ENCODE measurements at places on chromosomes 6 and 20. TPM values are rescaled to one million over a fixed set of nuclear protein-coding genes. Genes with fewer than 3 reads are reported as not detected.

The HTR1E gene
- not detected for total RNA-seq

The ASXL1 gene
- total RNA-seq: 29.3 TPM

The C6orf141 gene
- total RNA-seq: 0.77 TPM

The HLA-DRA gene
- total RNA-seq: 0.17 TPM

The TFAP2D gene
- total RNA-seq: not detected

The FNDC1 gene
- under 0.01 TPM for total RNA-seq

The NTSR1 gene
- under 0.01 TPM for total RNA-seq

The COL9A3 gene
- 0.17 TPM for total RNA-seq

The SLC18B1 gene
- 7.2 TPM for total RNA-seq

The EDN1 gene
- total RNA-seq: 0.26 TPM

The TRERF1 gene
- total RNA-seq: 4.1 TPM

The SLC32A1 gene
- total RNA-seq: not detected

The AGPAT1 gene
- 22.1 TPM for total RNA-seq

The SIRPB1 gene
- 0.17 TPM for total RNA-seq

The SIRPA gene
- total RNA-seq: 25.1 TPM

The OR12D3 gene
- total RNA-seq: not detected

The TUBB2B gene
- 5.1 TPM for total RNA-seq

The ACTL10 gene
- 2.0 TPM for total RNA-seq

The KHDRBS2 gene
- not detected for total RNA-seq

The VSTM2L gene
- 1.5 TPM for total RNA-seq

The ADTRP gene
- 1.3 TPM for total RNA-seq

The TAAR2 gene
- not detected for total RNA-seq

The PACSIN1 gene
- total RNA-seq: not detected

The GINS1 gene
- 3.0 TPM for total RNA-seq

The PRPH2 gene
- total RNA-seq: 5.1 TPM

The ZBTB12 gene
- 13.2 TPM for total RNA-seq

The ZKSCAN8 gene
- 16.2 TPM for total RNA-seq

The TMEM200A gene
- total RNA-seq: 44.2 TPM

The COL11A2 gene
- 0.26 TPM for total RNA-seq

The KCNQ2 gene
- total RNA-seq: not detected

The ASIP gene
- not detected for total RNA-seq

The KIZ gene
- 23.5 TPM for total RNA-seq

The C20orf141 gene
- not detected for total RNA-seq

The FARS2 gene
- 22.6 TPM for total RNA-seq

The THBS2 gene
- total RNA-seq: 269 TPM

The TSPO2 gene
- not detected for total RNA-seq

The ISM1 gene
- 0.26 TPM for total RNA-seq

The SPATA25 gene
- total RNA-seq: 3.6 TPM

The STX7 gene
- 18.0 TPM for total RNA-seq

The BANF2 gene
- not detected for total RNA-seq

The DLK2 gene
- total RNA-seq: under 0.01 TPM

The MAS1 gene
- not detected for total RNA-seq

The MOG gene
- not detected for total RNA-seq

The SPAG4 gene
- total RNA-seq: 8.5 TPM

The MUC21 gene
- not detected for total RNA-seq

The SCRT2 gene
- not detected for total RNA-seq

The FRMD1 gene
- not detected for total RNA-seq

The PBOV1 gene
- total RNA-seq: not detected

The HLA-DRB5 gene
- not detected for total RNA-seq

The NR2E1 gene
- total RNA-seq: not detected

The ELOVL4 gene
- total RNA-seq: 4.6 TPM

The POM121L2 gene
- total RNA-seq: not detected

The EYS gene
- total RNA-seq: not detected

The FAM83C gene
- not detected for total RNA-seq
